Left forelimb (tissue), 1 donor: ENCODE measurements at places on chromosomes 16 and 17.

- no peak for DNase-seq
These were observed 84.6 kb upstream of the ERCC4 start for GRCh38 chr16:13835387-13835786.

- no peak for DNase-seq
These were observed 41.2 kb downstream of the NFATC3 start for GRCh38 chr16:68126395-68126794.

DNA sequence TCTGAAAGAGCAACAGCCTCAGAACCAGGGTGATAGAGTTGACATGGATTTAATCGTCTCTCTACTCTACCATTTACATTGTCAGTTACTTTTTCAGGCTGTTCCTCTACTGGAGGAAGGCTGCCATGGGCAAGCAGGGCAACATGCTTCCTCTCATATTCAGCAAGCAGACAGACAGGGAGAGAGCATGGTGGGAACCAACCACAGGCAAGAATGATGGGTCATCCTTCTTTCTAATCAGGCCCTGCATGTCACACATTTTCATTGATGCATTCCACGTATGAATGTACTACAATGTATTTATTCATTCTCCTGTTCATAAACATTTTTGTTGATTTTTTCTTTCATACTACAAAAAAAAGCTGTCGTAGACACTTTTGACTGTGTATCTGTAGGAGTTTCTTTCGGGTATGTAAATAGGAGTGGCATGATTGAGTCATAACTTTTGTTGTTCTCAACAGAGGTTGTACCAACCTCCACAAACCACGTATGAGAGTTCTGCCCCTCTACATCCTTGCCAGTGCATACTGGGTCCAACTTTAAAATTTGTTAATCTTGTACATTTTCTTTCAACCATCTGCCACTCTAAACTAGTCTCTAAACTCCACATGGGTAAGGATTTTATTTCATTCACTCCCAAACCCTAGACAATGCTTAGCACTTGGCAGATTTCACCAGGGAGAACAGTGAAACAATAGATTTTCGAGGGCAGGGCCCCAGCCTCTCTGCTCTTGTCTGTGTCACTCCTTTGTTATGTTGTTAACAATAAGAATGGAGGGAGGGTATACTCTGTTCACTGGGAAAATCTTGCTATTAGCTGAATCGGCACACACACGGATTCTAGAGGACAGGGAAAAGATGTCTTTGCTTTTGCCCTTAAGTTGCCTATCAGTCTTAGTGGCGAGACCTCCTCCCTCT lies 58.7 kb downstream of the CMC2 start:
- DNase-seq = no peak

GRCh38 chr17:41785091-41785858 lies 1.2 kb downstream of the JUP start:
- no peak for DNase-seq

DNA sequence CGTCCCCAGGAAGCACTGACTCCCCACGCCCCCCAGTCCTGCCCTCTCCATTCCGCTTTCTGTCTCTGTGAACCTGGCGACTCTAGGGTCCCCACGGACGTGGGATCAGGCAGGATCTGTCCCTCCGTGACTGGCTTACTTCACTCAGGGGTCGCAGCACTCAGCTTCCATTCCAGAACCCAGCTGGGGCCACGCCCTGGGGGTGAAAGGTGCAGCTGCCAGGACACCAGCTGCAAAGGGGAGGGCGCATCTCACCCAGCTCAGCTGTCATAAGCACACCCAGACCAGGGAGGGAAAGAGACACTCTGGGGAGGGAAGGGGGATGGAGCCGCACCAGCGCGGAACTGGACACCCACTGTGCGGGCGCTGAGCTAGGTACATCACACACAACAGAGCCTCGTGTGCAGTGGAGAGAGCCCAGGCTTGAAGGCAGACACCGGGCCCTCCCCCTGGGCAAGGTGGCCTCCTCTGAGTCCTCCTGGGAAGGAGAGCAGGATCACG lies 18.5 kb upstream of the HEXD start:
- peak; percentile 83 for DNase-seq

DNA sequence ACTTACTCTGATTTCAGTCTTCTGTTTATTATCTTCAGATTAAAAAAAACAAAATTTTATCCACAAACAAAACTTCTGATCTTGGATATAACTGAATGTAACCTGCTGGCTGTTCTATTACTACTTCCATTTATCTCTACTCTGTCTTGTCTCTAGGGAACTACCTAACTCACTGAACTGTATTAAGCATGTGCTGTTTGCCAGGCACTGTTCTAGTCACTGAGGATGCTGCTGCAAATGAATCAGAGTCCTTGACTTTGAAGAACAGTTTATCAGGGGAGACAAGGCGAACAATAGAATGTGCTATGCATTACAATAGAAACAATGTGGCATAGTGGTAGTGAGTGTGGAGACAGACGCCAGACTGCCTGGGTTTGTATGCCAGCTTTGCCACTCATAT lies 2.3 kb upstream of the ANKRD40 start:
- no peak for DNase-seq

DNA sequence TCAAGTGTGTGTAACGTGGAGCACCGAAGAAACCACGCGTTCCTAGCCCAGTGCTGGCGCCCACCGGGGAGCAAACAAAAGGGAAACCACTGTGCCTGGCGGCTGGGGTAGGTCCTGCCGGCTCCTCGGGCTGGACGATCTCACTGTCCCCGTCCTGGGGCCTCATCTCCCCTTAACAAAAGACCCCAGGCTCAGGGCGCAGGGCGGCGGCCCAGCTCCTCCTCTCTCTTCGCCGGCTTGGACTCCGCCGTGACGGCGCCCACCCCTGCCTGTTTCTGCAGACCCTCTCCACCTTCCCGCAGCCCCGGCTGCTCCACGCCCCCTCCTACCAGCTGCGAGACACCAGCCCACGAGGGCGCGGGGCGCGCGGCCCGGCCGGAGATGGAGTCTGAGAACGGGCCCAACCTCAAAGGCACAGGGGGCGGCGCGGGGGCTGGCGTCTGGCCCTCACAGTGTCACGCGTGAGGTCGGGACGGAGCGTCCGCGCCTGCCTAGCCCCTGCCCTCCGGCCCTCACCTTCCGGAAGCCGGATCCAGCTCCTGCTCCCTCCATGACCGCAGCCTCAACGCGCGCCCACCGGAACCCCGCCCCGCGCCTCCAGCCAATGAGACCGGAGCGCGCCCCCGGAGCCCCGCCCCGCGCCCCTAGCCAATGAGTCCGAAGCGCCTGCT lies at the start of gene CENPX:
Gene CENPX (minus strand): TSS at position 569 of the 671 bp plus-strand sequence. CDS start 17 bp downstream, at position 552.
- DNase-seq = no peak

- no peak for DNase-seq
These were observed 193.7 kb downstream of the TOX3 start for GRCh38 chr16:52353249-52353648.

DNA sequence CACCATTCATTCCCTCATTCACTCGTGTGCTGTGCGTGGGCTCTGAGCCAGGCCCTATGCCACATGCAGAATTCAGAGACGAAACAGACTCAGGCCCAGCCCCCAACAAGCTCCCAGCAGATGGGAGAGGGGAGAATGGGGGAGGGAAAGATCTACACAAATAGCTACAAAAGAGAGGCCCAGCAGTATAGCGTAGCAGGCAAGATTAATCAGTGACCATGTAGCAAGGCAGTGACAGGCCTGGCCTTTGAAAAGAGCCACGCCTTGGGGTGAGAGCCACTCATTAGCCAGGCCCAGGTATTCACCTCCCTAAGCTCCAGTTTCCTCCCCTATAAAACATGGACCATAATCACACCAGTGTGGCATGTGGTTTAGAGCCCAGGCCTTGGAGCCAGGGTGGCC lies 16.4 kb upstream of the KRT19 start:
- no peak for DNase-seq

DNA sequence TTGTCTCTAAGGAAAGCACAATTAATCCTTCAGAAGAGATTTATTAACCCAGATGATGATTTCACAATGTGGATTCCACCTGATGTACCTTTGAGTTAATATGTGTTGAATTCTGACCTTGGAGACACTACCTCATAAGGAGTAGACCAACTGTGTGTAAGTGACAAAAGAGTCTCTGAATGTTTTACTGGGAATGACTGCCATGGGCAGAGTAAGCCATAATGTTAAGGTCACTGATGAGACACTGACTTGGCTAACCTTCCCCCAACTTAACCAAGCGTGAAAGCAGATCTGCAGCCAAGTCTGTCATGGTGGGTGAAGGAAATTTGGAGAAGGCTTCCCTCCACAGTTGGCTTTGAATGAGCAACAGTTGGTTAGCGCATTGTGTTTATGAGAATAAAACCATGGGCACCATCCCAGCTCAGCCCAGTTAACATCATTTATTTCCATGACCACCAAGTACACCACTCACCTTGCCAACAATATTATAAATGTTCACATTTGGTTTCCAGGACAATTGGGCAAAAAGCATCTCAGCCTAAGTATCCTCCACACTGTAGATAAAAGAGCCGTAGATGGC lies 618.5 kb downstream of the KCNJ2 start:
- DNase-seq = no peak

DNA sequence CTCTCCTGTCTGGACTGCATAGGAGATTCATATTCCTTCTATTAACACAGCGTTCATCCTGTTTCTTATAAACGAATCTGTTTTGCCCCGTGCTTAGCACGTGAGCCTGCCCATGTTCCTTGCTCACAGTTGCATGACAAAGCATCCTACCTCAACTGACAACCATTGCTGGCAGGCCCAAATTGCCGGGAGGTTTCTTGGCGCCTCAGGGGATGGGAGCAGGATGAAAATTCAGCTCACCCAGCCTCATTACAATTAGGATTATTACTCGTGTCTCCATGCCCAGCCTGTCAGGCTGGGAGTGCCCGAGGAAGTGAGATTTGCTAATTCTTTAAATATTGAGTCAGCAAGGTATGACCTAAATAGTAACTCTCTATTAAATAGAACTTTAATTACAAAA lies 36.7 kb upstream of the HELZ start:
- DNase-seq = no peak

- DNase-seq = no peak
These were observed 73.6 kb downstream of the SOCS1 start for GRCh38 chr16:11182411-11182810.

- DNase-seq = no peak
These were observed 467.1 kb downstream of the SOX9 start for GRCh38 chr17:72587773-72588511.

DNA sequence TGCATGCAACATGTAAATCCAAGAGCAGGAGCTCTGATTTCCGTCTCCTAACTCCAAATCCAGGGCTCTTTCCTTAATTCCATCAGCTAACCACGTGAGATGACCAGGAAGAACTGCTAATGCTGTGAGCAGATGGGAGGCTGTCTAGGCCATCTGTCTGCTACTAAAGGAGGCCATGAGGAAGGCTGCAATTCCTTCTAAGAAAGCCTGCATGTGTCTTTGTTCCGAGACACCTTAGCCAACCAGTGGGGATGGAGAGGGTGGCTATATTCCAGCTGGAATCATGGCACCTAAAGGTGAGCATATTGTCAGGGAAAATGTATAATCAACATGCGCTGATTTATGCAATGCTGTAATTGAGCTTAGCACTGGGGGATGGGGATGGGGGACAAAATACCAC lies 267.2 kb upstream of the CDH5 start:
- DNase-seq = no peak

GRCh38 chr17:61442136-61442775 lies 10.0 kb upstream of the TBX4 start:
- DNase-seq = no peak

DNA sequence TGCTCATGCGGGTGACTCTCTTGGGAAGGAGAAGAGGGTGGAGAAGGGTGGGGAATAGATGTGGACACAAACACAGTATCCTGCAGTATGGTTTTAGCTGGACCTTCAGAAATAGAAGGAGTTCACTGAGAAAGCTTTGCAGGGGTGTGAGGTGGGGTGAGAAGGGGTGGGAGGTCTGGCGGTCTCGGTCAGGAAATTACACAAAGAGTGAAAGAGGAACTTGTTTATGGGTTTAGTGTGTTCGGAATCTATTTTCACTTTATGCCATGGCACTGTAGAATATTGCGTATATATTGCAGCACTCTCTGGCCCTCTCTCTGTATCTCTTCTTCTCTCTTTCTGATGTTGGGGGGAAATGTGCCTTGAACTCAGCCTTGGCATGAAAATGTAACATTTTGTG lies 148.2 kb upstream of the GOT2 start:
- no peak for DNase-seq

DNA sequence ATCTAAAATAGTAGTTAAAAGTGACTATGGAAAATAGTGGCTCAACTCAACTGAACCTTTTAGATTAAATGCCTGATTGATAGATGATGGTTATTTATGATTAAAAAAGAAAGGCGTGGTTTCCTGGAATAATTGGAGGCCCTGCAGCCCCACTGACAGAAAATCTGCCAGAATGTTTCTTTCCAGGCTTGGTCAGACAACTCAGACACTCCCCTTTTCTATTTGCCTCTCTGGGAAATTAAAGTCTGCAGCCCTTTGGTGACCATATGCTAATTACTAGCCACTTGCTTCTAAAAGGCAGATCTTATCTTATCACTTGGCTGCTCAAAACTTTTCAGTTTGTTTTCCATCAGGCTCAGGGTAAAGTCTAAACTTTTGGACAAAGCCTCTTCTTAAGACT lies 506.0 kb downstream of the TMEM114 start:
- DNase-seq = no peak

- DNase-seq = no peak
These were observed 19.8 kb downstream of the GSE1 start for GRCh38 chr16:85632709-85633437.

- no peak for DNase-seq
These were observed 742 bp upstream of the NUTF2 start for GRCh38 chr16:67846063-67846319.

GRCh38 chr16:15536843-15537242 lies 102.5 kb downstream of the BMERB1 start:
- no peak for DNase-seq

GRCh38 chr17:35795007-35795870 lies at the start of gene MMP28:
MMP28 (minus strand) TSS chr17:35795641; CDS start chr17:35795377, 264 bp downstream.
- no peak for DNase-seq

DNA sequence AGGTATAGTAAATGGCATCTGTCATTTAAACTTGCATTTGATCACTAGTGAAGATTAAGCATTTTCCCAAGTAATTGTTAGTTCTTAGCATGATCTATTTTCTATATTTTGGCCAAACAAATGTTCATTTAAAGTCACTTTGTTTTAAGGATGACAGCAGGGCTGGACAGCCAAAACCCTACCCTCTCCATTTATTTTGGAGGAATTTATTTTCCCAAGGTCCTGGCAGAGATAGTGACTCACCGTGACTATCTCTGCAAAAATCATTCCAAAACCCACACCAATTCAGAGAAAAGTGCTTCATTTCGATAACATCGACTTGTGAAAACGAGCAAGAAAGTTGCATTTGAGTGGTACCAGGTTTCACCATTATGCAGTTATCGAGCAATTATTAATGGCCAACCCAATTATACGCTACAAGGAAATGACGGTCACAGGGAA lies 665 bp upstream of the AKAP1 start:
- no peak for DNase-seq

- DNase-seq = peak; percentile 78
These were observed 622 bp downstream of the CUEDC1 start for GRCh38 chr17:57954397-57955182.

- DNase-seq = no peak
These were observed 193.7 kb upstream of the TBX2 start for GRCh38 chr17:61205931-61206330.

GRCh38 chr17:51029142-51029541 lies 91.5 kb downstream of the SPAG9 start:
- no peak for DNase-seq
